ENCODE measurements at places on chromosomes 3 and 15.

DNA sequence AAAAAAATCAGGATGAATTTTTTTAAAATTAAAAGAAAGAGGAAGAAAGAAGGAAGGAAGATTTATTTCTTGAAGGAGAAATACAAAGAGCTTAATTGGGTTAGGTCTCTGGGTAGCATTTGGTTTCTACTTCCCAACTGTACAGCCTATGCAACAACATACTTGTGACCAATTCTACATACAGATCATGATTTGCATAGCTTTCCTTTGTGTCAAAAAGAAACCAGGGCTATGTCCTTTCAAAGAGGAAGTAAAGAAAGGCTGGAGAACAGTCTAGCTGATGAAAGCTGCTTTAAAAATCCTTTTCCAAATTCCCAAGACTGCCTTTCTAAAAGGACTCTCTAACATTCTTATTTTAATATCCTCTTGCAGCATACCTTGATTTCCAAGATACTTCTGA is 6.1 kb upstream of the HGD start:
- DNase-seq: peak; percentile 13

GRCh38 chr3:79011821-79012529 is 755.8 kb downstream of the ROBO1 start:
- no peak for DNase-seq

DNA sequence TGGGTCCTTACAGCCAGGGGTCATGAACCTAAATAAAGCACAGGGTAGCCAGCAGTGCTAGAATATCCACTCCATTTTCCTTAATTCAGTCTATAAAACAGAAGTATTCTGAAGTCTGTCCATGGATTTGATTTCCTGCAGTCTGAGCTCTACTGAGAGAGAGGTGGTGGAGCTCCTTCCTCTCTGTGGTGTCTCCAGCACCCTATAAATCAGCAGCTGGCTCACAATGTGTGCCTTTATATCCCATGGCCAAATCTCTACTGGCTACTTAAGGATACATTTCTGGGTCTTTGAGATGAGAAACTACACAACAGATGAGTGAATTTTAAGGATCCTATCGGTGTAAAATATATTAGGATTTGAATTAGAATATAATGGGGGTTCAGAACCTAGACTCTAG is 339.9 kb upstream of the RBMS3 start:
- no peak for DNase-seq

DNA sequence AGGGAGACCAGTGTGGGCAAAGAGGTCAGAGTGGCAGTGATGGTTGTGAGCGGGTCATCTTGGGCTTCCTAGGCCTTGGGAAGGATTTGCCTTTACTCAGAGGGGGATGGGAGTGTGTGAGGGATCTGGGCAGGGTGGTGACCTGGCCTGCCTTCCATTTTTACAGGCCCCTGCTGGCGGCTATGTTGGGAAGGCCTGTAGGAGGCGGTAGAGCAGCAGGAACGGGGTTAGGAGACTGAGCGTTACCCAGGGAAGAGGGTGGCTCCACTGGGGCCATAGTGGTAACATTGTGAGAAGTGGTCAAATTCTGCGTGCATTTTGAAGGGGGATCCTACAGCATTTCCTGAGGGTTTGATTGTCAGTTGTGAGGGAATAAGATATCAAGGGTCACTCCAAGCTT is 307.3 kb upstream of the CTDSPL start:
- no peak for DNase-seq

DNA sequence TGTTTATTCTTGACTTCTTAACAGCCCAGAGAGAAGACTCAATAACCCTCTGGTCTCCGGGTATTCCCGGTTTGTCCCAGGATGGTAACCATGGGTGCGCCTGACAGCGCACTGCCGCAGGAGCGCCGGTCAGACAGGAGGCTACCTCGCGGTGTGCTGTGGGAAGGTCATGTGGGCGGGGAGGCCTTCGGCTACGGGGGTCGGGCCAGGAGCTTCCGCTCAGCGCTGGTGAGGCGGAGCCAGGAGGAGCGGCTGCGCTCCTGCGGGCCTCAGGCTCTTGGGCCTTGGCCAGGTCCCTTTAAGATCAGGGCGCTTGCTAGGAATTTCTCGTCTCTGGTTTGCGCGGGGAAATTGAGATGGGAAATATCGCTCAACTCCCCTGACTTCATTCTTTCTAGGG is 182.3 kb upstream of the NDN start:
- no peak for DNase-seq

DNA sequence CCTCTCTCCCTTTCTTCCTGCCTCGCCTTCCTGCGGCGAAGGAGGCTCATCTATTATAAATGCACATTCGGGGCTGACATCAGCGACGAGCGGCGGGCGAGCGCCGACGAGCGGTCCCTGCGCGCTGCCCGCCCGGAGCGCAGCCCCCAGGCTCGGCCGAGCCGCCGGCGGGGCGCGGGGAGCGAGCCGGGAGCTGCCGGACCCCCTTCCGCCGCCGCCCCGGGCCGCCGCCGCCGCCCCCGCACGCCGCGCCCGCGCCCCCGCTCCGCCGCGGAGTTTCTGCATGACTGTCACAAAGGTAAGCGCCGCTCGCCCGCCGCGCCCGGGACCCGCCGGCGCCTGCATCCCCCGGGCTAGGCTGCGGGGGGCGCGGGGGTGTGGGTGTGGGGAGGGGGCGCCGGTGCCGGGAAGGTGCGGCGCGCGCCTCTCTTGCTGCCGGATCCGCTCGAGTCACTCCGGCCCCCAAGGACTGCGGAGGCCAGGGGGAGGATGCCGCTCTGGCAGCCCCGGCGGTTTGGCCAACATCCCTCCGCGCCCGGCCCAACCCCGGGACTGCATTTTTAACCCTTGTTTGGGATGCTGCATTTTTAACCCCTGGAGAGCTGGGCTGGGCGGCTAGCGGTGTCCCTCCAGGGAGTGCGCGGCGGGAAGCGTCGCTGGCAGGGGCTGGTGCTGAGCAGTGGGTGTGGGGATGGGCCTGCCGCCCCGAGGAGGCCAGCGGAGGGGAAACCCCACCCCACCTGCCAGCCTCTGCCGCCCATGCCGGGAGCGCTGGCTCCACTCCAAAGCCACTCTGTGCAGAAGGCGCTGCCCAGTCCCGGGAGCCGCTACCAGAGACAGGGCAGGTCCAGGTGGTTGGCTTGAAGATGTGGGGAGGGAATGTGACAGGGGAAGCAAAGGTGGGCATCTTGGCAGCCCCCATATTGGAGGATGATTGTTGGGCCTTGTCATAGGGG is at the start of gene CORO2B:
Gene CORO2B (plus strand): TSS at position 14 of the 956 bp plus-strand sequence. CDS start 270 bp downstream, at position 284.
- peak; percentile 67 for DNase-seq

DNA sequence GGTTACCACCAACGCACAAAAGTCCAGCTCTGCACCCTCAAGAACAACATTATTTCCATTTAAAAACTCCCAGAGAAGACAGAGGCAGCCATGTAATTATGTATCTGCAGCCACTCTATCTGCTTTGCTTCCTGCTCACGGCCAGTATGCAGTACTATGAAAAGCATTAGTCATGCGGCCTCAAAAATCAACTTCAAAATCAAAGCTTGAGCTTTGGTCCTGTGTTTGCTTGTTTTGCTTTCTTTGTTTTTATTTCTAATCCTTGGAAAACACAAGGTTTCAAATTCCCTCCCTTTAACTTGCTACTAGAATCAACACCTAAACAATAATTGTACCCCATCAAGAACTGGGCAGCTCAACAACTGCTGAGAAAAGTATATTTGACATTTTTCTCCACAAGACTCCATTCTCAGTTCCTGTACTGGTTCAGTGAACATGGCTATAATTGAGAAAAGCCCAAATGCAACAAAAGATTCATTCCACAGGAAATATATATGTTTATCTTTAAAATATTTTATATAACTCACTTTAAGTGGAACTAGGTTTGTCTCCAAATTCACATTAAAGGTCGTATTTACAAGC is 37.6 kb downstream of the GBE1 start:
- no peak for DNase-seq

DNA sequence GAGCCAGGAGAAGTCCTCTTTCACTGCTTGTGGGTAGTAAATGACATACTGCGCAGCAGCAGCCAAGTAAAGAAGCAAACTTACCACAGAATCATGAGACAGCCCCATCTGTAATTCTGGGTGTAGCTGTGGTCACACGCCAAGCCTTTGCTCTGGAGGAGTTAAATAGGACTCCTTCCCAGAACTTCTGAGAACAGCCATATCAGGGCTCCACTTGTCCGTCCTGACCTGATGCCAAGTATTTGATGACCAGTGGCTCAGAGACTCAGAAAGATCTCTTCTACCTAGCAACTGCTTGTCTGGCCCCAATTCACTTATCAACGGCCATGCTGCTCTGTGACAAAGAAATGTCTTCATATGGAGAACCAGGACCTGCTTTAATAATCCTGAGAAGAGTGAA is 20.6 kb upstream of the GOLIM4 start:
- DNase-seq: no peak

GRCh38 chr3:134810052-134810435 is 15.0 kb downstream of the EPHB1 start:
- DNase-seq: no peak

GRCh38 chr15:74302821-74303359 is 64.6 kb downstream of the CYP11A1 start:
- no peak for DNase-seq

GRCh38 chr3:147157631-147158030 is 248.7 kb downstream of the ZIC4 start:
- DNase-seq: no peak

DNA sequence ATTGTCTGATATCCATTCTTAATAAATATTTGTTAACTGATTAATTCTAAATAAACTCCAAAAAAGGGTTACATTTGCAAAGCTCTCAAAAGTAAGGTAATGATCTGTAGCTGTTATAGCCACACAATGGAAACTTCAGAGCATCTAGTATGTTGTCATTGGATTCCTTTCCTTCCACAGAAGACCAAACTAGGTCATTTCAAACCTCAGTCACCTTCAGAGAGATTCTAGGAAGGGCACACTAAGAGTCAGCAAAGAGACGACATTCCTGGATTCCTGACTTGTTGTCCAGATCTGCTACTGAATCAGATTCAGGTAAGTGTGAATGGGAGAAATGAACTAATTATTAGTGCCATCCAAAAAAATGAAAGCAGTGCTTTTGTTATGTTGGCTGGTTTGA is 3.0 kb upstream of the COL8A1 start:
- no peak for DNase-seq

DNA sequence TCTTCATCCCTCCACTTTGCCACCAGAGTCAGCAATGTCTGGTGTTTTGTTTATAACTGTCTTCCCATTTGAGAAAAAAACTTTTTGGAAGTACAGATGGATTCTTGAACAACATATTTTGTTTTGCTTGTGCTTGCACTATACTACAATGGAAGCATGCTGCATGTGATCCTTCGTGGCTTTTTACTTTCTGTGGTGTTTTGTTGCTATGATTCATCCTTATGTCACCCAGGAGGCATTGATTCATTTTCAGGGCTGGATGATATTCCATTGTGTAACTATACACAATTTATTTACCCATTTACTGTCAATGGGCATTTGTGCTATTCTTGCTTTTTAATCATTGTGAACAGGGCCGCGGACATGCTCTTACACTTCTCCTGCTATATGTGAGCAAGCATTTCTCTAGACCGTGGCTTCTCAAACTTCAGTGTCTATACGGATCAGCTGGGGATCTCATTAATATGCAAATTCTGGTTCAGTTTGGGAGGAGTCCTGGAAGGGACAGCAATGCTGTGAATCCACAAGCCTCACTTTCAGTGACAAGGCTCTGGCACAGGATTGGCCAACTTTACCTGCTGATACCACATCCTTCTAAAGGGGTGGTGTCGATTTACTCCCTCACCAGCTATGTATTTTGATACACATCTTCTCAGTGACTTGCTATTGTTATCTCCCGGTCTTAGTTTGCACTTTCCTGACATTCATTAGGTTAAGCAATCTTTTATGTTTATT is 65.9 kb downstream of the POLR2M start:
- DNase-seq: no peak

DNA sequence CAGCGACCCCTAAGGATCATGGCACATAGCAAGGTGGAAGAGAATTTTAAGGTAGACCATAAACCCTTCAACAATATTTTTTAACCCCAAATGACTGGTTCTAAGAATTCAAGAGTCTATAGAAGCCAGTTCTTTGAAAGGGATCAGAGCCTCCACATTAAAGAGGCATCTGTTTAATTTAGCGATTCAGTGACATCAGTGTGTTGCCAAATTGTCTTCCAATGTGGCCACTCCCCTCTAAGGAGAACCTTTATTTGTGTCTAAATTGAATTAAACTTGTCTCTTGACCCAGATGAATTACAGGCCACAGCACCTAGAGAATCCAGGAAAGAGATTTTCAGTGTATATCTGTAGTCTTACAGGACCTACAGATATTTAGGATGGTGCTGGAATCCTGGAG is 6.6 kb upstream of the SH3BP5 start:
- DNase-seq: no peak

Measured in hippocampal formation (tissue), 2 donors.